Smooth muscle cell of the brain vasculature (primary cell): ENCODE measurements at places on chromosomes 7 and 10.
A peak's percentile ranks its signal among the peaks of the same experiment; 100 is the strongest.

DNA sequence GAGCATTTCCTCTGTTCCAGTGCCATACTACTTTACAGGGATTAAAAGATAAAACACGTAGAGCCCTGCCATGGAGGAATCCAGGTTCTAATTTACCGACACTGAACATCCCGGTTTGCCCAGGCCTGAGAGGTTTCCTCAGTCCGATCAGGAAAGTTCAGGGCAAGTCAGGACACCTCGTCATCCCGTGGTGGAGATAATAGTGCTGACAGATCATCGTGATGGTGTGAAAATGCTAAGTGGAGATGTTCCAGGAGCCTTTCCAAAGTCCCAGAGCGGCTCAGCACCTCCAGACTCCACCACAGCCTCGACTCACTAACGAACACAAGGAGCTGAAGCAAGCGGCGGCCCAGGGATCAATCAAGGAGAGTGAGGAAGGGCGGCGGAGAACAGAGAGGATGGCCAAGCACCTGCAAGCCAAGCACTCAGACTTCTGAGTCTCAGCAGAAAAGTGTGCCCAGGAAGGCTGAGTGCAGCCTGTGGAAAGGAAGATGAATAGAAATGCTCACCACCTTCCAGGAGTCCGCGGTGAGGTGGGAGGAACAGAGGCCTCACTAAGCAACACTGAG lies 103.7 kb upstream of the VWC2 start:
- no peak for DNase-seq

GRCh38 chr10:88297103-88297502 lies 286.0 kb downstream of the RNLS start:
- DNase-seq = no peak

DNA sequence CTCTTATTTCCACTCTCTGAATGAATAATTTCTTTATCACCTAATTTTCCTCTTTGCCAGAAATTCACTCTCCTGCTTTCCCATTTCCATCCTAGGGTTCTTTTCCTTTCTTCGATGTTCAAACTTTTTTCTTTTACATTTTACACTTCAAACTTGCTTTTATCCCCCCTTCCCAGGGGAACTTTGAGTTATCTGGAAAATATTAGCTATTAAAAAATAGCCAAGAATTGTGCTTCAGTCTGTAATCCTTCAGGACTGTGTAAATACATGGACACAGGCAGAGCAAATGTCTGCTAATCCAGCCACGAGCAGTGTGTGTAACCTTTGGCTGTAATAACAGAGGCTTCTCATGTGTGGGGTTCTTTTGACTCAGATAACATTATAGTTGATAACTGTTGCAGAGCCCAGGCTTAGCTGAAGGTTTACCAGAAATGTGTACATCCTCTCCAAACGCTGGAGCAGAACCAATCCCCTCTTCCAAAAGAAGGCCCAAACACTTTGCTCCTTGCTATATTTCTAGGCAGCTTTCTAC lies 4.6 kb downstream of the ASB4 start:
- no peak for DNase-seq

- no peak for DNase-seq
Measured at GRCh38 chr7:90187507-90188050, 24.0 kb upstream of the STEAP2 start.

GRCh38 chr7:129993275-129993674 lies 40.5 kb upstream of the UBE2H start:
- DNase-seq = no peak

- peak; percentile 59 for DNase-seq
Measured at GRCh38 chr7:40232242-40232893, 97.6 kb downstream of the SUGCT start.

DNA sequence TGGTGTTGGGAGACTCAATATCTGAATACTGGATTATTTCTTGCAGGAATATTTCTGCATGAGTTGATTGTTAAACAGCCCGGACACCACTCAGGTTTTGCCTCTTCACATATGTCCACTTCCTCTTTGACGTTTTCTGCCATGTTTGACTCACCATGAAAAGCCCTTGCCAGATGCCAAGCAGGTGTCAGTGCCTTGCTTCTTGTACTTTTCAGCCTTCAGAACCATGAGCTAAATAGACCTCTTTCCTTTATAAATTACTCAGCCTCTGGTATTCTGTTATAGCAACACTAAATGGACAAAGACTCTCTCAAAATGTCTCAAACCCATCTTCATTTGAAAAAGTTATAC lies 24.7 kb upstream of the MACC1 start:
- no peak for DNase-seq

- DNase-seq = no peak
Measured at GRCh38 chr10:113056030-113056429, 106.0 kb downstream of the TCF7L2 start.

DNA sequence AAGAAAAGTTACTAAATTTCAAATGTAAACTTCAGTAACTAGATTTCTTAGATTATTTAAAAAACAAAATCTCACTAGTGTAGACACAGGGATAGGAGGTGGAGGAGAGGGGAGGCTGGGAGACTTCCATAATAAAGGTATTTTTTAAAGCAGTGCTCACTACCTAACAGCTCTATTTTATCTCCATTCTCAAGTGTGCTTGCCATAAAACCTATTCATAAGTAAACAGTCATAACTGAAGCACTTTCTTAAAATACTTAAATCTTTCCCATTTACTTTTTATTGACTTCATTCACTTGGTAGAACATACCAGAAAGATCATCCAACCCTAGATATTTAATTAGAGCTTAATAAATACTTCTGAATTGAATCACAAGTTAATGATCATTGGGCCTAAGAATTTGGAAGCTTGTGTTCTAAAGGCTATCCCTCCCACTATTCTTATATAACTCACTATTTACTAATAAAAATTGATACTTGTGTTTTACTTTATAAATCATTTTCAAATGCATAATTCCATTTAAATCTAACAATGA lies 107.4 kb downstream of the SNX13 start:
- DNase-seq = no peak

DNA sequence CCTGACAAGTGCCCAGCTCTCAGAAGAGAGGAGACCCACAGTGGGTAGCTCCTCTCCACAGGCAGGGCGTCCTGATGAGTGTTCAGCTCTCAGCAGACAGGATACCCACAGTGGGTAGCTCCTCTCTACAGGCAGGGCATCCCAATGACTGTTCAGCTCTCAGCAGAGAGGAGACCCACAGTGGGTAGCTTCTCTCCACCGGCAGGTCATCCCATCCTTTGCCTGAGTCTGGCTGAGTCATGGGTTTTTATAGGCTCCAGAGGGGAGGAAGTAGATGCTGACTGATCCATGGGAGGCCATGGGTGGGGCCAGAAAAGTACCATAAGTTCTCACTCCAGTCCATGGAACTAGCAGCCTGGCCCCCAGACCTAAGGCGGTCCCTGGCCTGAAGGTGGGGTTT lies 18.5 kb downstream of the CFAP70 start:
- no peak for DNase-seq

DNA sequence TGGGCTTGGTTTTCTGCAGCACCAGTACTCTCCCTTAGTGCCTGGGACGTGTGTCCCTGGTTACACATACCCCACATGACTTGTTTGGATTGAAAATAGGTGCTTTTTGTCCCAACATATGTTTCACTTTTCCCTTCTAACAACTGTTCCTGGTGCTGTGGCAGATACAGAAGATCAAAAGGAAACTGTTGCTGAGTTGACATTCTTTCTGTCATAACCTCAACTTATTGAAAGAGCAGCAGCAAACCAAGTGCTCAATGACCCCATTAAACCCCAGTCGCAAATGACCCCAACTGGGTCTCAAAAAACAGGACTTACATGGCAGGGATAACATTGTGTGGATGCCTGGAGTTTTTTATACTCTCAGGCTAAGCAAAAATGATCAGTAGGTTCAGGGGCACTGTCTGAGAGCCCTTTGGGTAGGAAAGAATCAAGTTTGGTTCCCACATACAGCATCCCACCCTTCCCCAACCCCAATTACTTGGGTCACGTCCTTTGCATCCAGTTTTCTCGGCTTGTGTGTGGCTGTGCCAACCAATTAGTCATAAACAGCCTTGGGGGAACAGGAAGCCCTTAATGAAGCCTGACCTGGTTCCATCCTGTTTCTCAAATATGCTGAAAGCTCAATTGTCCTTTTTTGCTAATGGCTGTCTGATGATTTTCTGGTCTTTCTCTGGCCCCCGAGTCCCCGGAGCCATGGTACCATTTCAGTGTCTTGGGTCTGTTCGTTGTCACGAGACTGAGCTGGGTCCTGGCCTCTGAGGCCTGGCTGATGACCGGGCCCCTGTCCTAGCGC lies 4.9 kb downstream of the HKDC1 start:
- DNase-seq = no peak

DNA sequence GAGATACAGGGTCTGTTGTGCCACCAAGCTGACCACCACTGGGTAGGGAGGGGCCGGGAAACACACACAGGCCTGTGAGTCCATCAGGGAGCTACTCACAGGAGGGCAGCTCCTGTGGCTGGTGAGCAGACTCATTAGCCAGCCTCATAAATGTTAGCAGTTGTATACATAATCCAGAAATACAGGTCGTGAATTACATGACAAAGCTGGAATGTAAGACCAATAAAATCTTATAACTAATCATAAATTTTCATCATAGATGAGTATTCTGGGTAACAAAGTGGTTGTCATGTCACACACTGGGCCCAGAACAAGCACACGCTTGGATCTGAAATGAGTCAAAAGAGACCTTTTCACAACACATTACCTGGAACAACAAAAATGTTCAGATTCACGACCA lies 642.6 kb upstream of the AUTS2 start:
- DNase-seq = no peak

DNA sequence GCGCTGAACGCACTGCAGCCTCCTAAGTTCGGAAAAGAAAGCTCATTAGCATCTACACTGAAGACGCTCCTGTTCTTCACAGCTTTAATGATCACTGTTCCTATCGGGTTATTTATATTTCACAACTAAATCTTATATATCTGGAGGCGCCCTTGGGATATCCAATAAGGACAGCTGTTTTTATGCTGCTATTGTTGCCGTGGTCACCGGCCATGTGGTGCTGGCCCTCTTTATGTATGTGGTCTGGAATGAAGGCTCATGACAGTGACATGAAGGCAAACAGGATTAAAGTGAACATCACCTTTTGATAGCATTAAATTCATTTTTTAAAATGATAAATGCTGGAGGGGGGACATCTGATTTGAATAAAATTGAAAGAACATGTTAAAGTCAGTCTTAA lies 8.8 kb downstream of the BLVRA start:
- no peak for DNase-seq

DNA sequence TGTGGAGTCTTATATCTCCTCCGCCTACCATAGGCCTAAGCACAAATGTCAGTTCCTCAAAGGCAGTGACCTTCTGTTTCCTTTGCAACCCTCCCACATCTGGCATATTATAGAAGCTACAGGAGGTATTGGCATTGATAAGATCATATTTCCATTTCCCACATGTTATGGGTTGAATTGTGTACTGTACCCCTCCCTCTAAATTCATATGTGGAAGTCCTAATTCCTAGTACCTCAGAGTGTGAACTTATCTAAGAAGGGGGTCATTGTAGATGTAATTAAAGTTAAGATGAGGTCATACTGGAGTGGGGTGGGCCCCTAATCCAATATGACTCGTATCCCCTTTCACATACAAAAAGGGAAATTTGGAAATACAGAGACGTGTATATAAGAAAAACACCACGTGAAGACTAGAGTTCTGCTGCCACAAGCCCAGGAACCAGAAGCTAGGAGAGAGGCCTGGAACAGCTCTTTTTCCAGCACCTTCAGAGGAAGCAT lies 6.1 kb upstream of the LAMB4 start:
- DNase-seq = no peak

DNA sequence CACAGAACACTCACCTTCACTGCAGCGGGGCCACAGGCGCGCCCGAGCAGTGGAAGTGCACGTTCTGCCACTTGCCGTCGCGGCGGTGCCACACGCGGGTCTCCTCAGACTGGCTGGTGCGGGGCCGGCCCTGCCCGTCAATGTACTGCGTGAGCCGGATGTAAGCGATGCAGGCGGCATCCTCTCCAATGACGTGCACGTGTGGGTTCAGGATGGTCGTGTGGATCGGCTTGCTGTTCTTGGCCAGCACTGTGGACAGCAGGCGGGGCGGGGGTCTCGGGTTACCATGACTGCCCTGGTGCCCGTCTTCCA lies 19.2 kb downstream of the YKT6 start:
- no peak for DNase-seq

DNA sequence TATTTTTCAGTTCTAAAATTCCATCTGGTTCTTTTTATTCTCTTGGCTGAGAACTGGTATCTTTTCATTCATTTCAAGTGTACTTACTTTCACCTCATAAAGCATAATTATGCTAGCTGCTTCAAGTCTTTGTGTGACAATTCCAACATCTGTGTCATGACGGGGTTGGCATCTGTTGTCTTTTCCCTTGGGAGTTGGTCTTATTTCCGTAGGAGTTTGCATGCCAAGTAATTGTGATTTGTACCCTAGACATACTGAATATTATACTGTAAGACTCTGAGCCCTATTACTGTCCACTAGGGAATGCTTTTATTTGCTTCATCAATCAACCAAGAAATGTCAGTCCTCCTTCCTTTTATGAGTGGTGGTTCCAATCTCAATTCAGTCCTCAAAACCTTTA lies 24.6 kb upstream of the HUS1 start:
- no peak for DNase-seq

GRCh38 chr10:101237982-101238731 lies 8.9 kb upstream of the LBX1 start:
- DNase-seq = no peak

DNA sequence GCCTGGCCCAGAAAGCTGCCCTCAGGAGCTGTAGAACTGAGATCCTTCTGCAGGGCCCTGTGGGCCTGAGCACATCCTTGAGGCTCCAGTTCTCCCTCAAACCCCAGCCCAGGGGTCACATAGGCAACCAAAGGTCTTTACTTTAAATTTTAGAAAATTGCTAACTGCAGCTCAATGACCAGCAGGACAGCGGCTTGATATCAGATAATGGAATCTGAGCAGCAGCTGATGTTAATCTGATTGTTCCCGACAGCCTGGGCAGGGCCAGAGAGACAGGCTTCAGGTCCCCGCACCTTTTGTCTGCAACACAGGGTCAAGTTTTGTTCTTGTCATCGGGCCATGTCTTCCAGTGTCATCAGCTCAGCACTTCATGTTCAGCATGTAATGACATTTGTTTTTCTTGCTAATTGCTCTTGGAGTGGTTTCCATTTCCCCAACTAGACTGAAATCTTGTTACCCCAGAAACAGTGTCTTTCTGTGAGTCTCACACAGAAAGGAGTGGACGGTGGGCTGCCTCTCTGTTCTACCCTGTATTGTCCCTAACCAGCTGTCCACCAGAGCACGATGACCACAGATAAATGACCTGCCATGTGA lies 91.0 kb downstream of the PAXIP1 start:
- no peak for DNase-seq

GRCh38 chr10:89158446-89158845 lies 48.7 kb downstream of the CH25H start:
- no peak for DNase-seq
